Occipital lobe (tissue), 3 donors: ENCODE measurements at places on chromosomes 7 and 10.

DNA sequence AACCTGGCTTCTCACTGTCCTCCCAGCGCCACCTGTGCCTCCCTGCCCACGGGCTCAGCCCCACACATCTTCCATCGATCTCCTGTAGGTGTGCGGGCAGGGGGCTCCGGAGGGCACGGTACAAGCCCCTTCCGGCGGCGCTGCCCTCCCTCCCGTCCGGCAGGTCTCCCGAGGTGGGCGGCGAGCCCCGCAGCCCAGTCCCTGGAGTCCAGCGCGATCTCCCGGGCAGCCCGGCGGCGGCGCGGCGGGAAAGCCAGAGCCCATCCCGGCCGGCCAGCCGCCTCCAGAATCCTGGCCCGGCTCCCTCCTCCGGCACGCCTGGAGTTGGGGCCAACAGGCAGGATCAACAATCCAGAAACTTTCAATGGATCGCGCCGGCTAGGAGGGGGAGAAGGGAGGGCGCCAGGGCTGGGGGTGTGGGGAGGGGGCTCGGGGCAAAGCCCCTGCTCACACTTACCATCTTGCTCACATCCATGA is 100.1 kb downstream of the HIP1 start:
- DNase-seq: peak; percentile 37

- DNase-seq: peak; percentile 69
Measured at GRCh38 chr10:70672165-70673042, at the start of gene ADAMTS14. ADAMTS14 (plus strand) TSS chr10:70672506; CDS start chr10:70672803, 297 bp downstream.

- DNase-seq: no peak
Measured at GRCh38 chr7:131620673-131621609, 64.5 kb upstream of the PODXL start.

DNA sequence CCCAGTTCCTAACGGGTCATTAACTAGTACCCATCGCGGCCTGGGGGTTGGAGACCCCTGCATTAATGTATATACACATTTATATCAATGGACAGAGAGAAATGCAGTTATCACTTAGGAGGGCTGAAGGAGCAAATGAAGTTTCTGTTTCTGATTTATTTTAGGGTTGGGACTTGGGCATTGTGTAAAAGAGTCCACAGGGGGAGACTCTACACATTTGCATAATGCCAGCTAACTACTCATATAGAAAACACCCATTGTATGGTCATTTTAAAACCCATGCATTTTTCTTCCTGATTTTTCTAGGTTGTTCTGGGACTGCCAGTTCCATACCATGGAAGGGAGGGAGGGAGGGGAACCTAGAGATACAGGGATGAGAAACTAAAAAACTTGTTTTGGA is 23.5 kb downstream of the BCCIP start:
- DNase-seq: no peak

DNA sequence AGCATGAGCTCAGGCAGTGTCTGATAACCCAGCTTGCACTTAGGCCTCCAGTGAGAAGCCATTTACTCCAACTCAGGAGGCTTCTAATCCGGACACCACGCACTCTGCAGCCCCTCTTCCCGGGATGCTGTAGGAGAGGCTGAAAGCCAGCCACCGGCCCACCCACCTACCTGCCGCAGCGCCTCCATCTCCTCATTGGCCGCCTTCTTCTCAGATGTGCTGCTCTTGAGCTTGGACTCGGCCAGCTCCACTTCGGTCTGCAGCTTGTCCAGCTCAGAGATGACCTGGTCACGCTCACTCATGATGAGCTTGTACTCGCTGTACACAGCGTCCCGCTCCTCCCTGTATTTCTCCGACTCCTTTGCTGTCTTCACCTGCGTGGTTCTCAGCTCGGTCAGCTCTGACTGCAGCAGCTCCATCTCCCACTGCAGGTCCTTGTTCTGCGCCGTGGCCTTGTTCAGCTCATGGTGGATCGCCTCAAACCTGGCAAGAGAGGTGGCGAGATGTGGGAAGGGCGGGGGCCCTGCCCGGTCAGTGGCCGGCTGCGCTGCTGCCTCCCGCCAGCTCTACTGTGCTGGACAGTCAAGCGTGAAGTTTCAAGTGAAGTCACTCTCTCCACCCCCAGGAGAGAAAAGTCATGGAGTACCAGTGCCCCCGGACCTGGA is 84.7 kb downstream of the DLG5 start:
- DNase-seq: no peak

- DNase-seq: no peak
Measured at GRCh38 chr10:35377050-35377728, 40.9 kb downstream of the CCNY start.

GRCh38 chr10:90865401-90865800 is 6.4 kb upstream of the RPP30 start:
- no peak for DNase-seq
